ENCODE measurements at places on chromosomes 6 and 20. TPM values are rescaled to one million over a fixed set of nuclear protein-coding genes. Genes with fewer than 3 reads are reported as not detected.

DNA sequence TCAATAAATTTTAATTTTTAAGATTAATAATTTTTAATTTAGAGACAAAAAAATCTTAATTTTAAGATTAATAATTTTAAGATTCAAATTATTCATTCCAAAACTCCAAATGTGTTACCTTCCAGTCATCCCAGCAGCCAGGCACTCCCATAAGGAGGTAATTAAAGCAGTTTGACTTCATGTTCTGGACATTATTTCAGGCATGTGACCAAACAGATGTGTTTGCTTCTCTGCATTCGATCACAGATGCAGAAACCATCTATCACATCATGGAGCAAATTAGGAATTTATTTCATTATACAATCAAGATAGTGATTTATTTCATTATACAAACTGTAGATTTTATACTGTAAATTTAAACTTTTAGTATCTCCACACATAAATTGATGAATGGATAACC, 150.3 kb downstream of the AKAP7 start:
- DNase-seq = no peak

- no peak for DNase-seq
Observed at GRCh38 chr6:108406943-108407342, 112.1 kb downstream of the AFG1L start.

FOXQ1 gene
- total RNA-seq = not detected

DNA sequence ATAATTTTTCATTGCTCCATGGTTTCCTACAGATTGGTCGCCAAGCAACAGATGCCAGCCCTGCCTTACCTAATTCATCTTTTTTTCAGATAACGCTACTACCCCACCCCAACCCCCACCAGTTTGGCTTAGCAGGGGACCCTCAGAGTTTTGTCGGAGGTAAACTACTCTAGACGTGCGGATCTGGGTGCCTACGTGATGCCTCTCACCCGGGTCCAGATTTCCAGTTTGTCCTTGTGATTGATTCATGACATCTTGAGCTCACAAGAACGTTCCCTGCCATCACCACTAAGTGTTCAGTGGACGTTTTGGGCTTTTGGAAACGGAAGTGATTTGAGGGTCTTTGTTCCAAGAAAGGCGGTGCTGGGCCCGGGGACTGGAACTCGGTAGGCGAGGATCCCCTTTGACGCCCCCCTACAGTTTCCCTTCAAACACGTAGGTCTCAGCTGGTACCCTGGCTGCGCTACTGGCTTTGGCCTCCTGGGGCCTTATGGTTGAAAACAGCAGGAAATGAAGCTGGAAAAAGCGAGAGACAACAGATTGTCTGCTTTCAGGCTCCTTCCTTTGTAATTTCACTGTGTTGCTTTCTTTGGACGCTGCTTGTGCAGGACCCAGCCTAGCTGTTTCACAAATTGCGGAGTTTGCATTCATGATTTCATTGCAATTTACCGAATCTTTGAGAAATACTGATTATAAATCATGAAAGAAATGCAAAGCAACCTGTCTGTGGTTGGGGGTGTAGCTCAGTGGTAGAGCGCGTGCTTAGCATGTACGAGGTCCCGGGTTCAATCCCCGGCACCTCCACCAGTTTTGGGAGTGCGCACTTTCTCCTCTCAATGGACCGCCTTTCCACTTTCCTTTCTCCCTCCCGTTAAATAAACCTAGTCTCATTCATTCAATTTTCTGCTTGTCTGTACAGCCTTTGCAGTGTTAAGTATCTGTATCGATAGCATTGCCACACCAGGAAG, 81.0 kb downstream of the GPX5 start:
- no peak for DNase-seq

- DNase-seq = peak; percentile 65
Observed at GRCh38 chr20:709423-709822, 33.8 kb upstream of the SCRT2 start.

DNA sequence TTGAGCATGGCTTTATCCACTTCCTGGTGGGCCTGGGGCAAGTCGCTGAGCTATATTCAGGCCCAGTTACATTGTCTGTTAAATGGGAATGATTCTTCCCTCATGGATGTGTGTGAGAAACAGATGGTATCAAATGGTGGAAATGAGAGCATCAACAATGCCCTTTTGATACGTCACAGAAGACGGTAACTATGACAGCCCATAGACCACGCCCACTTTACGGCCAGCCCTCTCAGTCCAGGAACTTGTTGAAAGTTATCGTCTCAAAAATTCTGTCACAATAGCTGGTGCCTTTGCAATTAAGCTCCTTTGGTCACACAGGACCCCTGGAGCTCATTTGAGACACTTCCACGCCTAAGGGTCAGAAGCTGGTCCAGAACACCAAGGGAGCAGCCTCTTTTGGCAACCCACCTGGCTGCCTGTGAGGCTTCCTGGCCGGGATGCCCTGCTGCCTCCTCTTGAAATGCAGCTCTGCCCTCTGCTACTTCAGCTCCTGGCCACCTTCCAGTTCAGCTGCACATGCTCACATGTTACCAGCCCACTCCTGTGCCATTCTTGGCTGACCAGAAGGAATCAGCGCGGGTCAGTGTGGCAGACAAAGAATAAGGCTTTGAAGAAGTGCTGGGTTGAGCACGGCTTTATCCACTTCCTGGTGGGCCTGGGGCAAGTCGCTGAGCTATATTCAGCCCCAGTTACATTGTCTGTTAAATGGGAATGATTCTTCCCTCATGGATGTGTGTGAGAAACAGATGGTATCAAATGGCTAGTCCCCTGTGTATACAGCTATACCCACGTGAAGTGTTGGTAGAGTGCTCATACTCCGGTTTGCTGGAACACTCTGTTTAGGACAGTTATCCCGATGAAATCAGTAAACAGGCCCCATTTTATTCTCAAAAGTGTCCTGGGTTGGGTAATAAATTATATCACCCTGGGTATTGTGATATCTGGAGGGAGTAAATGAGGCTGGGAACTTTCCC, 199.2 kb upstream of the SUPT3H start:
- DNase-seq = peak; percentile 72

DNA sequence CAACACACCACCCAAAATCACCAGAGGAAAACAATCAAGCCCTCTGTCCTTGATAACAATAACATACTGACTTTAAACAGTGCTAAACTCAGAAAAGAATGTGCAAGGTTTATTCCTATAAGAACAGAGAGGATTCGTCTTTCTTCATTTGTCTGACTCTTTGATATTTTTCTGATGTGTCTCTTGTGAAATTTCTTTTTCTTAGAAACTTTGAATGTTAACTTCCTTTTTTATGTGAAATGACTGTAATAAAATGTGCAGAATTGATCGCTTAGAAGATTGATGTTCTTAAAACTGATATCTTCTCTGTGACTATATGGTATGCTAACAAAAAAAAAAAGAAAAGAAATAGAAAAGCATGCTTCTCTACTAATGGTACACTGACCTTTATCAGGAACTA, 947.4 kb upstream of the CITED2 start:
- no peak for DNase-seq

GRCh38 chr6:31822036-31822821, 5.3 kb upstream of the HSPA1B start:
- peak; percentile 84 for DNase-seq

DNA sequence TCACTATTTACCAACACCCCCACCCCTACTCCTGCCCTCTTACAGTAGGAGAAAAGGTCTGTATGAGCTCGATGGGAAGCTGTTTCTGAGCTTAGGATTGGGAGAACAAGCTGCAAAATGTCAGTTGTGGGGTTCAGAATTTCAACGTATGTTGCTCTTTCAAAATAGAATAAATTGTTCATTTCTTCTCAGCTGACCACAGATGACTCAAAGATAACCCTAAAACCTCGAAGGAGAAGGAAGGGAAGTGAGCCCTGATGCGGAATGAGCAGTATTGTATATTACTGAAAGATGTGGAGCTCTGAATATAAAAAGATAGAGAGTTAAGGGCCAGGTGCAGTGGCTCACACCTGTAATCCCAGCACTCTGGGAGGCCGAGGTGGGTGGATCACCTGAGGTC, 35.9 kb upstream of the MYLIP start:
- DNase-seq = no peak

PET117 gene
- 9.1 TPM for total RNA-seq

DNA sequence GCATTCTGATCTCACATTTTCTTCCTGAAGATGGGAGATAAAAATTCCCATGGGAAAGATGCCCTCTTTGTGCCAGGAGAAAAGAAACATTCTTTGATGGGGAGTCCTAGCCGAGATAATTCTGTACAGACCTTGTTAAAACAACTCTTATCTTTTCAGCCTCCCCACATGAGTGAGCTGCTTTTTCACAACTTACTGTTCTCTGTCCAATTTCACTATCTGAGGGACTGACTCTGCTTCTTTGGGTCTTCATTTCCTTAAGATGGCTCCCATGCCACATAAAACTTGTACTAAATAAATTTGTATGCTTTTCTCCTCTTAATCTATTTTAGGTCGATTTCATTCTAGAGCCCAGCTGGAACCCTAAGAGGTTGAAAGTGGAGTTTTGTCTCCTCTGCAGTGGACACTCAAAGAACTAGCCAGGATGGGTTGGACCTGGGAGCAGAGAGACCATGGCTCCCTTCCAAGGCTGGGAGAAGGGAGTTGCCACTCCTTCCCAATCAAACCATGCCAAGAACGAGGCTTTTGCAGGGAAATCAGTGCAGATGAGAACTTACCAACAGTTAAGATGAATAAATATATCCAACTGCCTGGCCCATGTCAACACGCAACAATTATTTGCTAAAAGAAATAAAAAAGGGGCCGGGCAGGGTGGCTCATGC, 285.8 kb upstream of the SULF2 start:
- DNase-seq = no peak

SLC44A4 gene
- 0.08 TPM for total RNA-seq

- DNase-seq = no peak
Observed at GRCh38 chr6:156943166-156943565, 166.0 kb downstream of the ARID1B start.

- DNase-seq = no peak
Observed at GRCh38 chr6:138229072-138229471, 10.8 kb upstream of the PBOV1 start.

GRCh38 chr20:11652128-11652527, 265.6 kb upstream of the BTBD3 start:
- no peak for DNase-seq

AKAP7 gene
- 10.9 TPM for total RNA-seq

DACT2 gene
- total RNA-seq = 2.3 TPM

DNA sequence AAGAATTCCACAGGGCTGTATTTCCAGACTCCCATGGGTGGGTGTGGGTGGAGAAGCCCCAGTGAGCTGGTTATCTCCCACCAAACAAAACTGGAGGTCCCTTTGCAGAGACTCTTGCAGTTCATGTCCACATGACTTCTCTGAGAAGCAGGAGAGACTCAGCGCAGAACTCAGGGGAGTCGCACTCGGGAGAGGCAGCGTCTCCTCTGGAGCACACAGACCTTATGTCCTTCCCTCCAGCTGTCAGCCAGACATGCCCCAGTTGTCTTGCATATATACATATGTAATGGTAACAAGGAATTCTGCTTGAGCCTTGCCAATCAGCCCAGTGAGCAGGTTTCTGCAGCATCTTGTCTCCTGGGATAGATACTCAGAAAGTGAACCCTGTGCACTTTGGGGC, 23.8 kb downstream of the MYT1 start:
- no peak for DNase-seq

FOXA2 gene
- not detected for total RNA-seq

CCDC167 gene
- 28.1 TPM for total RNA-seq

- no peak for DNase-seq
Observed at GRCh38 chr6:29099190-29099589, at the start of gene OR2J1. OR2J1 (plus strand) TSS chr6:29099490; CDS start chr6:29100943, 1,453 bp downstream.

DNA sequence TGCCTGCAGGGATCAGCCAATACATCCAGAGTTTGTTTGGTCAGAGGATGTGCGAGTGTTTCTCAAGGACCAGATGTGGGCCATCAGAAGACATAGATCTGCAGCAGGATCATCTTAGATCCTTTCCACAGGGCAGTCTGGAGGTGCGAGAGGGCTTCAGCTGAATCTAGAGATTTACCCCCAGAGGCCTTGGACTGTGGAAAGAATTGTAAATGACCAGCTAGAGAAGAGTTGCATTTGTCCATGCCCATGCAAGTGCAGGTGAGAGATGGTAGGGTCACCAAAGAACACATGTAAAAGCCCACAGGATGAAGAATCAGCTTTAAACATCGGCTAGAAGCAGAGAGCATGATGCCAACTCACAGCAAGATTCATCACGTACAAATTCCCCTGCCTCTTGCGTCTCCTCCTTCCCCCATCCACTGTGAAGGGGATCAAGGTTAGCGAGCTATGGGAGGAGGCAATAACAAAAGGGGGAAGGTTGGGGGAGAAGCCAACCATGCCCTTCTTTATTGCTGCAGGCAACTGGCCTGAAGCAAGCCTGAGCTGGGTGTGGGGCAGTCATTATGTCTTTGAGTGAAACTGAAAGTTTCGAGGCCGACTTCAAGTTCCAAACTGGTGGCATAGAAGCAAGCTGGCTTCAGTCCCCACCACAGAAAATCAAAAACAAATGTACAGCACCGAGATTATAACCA, 83.5 kb downstream of the SCML4 start:
- no peak for DNase-seq

OSBPL2 gene
- total RNA-seq = 55.3 TPM

GRCh38 chr6:91483415-91484105, 896.7 kb upstream of the MAP3K7 start:
- DNase-seq = no peak

DNA sequence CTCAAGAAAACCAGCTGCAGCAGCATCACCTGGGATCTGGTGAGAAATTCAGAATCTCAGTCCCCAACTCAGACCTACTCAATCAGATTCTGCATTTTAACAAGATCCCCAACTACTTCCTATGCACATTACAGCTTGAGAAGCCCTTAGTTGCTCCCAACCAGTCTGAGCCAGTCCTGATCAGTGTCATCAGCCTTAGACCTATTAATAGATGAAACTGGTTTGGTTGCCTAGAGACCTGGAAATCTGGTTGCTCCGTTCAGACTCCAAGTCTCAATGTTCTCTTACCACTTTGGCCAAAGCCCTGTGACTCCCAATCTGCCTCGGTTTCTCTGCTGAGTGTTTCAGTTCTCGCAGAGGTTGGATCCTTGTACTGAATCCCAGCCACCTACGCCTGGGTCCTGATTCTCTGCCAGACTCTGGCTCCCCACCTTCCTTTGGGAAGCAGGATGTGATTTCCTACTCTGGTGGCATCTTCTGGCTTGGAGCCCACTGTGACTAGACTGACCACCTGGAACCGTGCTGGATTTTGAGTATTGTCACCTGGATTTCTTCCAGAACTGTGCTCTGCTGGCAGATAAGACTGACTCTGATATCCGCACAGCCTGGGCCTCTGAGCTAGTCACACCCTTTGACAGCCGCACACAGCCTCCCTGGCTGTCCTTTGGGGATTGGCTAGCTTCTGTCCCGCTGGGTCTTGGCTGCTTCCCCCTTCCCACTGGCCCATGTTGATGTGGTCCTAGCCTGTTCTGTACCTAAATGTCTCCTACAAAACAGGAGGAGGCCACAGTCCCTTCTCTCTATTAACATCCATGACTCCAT, 20.3 kb upstream of the ATXN1 start:
- DNase-seq = no peak

SLC26A8 gene
- total RNA-seq = not detected

DNA sequence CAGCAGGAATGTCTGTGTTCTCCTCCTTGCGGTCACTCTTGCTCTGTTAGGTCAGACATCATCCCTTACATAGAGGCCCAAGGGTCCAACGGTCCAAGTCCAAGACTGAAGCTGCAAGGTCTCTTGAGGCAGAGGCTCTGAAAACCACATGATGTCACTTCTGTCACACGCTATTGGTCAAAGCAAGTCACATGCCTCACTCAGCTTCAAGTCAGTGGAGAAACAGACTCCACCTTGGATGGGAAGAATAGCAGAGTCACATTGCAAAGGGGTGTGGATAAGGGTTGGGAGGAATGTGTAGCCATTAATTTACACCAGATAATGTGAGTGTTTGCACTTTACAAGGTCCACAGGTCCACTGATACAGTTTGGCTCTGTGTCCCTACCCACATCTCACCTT, 17.5 kb downstream of the SLC52A3 start:
- no peak for DNase-seq

HUS1B gene
- total RNA-seq = not detected

HRH3 gene
- total RNA-seq = not detected
